ENCODE measurements at places on chromosomes 13 and 19.

DNA sequence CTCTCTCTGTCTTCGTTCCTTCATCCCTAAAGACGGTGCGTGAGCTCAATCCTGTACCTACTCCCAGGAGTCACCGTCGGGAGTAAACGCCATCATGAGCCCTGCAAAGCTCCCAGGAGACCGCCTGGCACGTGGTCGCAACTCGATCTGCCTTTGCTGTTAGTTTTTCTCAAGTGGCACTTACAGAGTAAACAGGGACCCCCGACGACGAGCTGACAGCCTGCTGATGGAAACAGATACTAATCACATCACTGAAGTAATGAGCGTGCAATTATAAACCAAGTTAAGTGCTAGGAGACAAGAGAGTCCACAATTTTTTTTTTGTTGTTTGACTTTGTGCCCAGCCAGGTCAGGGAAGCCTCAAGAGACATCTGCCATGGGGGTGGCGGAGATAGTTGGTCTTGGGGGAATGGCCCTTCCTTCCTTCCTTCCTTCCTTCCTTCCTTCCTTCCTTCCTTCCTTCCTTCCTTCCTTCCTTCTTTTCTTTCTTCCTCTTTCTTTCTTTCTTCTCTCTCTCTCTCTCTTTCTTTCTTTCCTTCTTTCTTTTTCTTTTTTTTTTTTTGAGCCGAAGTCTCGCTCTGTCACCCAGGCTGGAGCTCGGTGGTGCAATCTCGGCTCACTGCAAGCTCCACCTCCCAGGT, 23.6 kb downstream of the CACNG6 start:
- no peak for DNase-seq

- no peak for DNase-seq
Measured at GRCh38 chr13:107803822-107804495, 411.4 kb downstream of the LIG4 start.

DNA sequence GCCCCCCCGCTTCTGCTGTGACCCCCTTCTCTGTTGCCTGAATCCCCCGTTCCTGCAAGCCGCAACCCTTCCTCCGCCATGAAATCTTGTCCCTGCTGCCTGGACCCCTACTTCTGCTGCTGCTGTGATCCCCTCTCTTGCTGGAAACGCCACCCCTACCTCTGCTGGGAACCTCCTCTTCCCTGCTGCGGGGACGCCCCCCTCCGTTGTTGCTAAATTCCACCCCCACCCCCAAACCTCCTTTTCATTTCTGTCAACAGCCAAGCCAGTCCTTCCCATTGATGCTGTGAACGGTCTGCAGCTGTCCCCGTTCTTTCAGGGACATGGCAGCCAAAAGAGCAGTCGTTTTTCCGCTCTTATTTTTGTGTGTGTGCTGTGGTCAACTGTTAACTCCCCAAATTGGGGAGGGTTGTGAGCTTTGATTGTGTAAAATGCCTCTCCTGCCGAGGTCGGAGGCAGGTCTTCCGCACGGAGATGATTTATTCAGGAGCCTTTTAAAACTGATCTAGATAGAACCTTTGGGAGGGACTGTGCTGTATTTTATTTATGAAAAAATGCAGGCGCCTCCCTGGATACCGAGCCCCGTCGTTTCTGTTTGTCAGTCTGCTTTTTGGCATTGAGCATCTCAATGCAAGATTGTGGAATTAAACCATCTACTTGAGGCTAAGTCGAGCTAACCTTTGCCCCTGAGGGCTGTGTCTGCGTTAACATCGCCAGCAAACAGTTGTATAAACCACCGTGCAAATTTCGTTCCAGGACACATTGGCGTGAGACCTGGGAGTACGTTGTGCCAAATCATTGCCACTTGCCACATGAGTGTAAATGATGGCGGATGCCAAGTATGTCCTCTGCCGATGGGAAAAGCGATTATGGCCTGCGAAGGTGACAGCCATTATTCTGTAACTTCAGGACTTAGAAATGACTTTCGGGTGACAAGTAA, 27.9 kb upstream of the NDUFS7 start:
- no peak for DNase-seq

- DNase-seq = no peak
Measured at GRCh38 chr19:10361569-10362011, 18.8 kb downstream of the TYK2 start.

GRCh38 chr19:2834294-2834871, 6.9 kb upstream of the ZNF555 start:
- DNase-seq = no peak

DNA sequence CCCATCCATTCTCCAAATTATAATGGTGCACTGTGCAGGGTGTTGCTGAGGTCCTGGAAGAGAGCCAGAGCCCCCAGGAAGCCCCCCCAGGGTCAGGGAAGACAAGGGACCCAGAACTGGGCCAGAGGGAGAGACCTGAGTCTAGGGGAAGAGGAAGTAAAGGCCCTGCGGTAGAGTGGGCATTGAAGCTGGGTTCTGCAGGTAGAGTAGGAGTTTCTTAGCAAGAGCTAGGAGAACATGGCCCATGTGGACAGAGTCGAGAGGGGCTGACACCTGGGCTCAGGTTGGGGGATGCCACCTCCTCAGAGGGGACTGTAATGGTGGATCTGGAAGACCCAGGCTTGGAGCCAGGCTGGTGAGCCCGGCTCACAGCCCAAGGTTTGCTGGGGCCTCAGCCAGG, 17.0 kb upstream of the ONECUT3 start:
- DNase-seq = no peak

DNA sequence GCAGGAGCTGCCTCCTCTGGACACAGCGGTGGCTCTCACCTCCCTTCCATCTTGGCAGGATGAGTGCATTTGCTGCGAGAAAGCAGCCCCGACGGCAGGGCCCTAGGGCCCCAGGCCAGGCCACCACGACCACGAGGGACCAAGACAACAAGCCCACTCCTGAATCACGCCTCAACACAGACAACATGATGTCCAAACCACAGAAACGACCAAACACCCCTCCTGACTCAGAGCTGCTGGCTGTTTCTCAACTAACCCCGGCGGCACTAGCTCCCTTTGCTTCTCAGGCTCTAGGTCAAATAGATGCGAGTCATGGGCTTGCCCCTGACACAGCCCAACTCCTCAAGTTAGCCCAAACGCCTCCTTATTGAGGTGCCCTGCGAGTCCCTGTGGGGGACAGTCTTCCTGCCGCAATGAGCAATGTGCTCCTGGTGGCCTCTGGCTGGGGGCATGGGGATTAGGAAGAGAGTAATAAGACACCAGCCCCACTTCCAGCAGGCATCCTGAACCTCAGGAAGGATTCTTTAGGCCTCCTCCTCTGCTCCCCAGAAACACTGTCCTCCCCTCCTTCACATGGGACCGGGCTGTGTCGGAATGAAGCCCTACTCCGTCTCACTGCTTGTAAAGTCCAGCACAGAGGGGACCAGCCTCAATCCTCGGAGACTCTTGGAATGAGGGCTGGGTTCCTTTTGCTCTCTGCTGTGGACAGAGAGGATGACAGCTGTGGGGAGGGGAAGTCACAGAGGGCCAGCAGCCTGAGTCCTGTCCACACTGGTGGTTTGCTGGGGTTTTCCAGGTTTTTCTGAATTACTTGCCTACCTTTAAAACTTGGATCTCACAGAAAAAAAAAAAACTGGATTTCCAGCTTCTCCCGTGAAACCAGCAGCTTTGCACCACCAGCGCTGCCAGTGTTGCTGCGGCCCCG, 6.9 kb upstream of the ATF5 start:
- DNase-seq = no peak

DNA sequence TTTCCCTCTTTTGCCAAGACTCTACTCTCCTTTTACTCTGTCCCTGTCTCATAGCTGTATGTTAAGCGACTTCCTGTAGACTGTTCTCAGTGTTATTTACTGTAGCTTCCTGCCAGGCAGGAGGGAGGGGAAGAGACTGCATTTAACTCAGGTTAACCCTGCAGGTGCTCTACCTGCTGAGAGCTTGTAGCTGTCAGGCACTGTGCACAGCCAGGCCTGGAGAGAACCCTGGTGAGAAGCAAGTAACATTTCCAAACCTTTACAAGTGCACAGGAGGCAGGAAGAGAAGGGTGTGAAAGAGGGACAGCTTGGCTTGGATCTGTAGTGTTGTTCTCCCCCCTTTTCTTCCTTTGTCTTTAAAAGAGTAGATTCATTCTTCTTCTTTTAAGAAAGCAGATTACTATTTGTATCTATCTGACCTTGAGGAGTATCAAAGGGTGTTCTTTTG, 167.1 kb downstream of the LMO7 start:
- peak; percentile 19 for DNase-seq

DNA sequence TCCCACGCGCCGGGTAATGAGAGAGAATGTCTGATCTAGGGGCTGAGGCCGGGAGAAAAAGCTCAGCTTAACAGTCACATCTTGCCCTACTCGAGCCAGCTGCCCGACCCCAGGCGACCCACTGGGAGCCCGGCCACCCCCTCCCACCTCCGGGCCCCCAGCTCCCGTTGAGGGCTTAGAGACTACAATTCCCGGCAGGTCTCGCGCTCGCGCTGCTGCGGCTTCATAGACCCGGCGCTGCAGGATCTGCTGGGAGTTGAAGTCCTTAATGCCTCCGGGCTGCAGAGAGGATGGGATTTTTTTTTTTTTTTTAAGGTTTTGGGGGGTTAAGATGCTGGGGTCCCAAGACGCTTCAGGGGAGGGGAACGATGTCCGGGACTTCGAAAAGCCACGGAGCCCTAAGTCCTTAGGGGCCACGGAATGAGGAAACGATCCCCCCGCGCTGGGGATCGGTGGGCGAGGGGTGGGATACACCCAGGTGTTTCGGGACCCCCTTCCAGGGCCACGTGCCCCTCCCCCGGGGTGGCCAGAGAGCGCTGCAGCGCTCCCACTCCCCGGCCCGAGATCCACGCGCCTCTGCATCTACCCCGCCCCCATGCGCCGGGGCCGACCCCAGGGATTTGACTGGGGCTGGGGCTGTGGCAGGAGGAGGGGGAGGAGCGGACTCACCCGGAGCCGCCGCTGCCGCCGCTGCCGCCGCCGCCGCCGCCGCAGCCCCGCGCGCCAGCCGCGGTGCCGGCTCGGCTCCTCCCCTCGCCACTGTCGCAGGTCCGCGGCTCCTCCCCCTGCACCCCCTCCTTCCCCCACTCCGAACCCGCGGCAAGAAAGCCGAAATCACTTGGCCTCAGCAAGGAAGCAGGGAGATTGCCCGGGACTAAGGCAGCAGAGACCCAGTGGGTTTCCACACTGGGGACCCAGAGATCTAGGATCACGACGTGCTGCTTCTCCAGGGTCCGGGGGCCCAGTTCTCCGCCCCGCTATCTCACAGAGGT, at the start of gene SYT3:
TSS of gene SYT3 (minus strand) at position 761 of the 992 bp plus-strand sequence. CDS start 2,470 bp downstream, outside the sequence.
- peak; percentile 52 for DNase-seq

GRCh38 chr19:15837221-15837731, 21.8 kb upstream of the OR10H1 start:
- DNase-seq = no peak

GRCh38 chr13:51585696-51586095, 1.4 kb downstream of the WDFY2 start:
- DNase-seq = no peak

DNA sequence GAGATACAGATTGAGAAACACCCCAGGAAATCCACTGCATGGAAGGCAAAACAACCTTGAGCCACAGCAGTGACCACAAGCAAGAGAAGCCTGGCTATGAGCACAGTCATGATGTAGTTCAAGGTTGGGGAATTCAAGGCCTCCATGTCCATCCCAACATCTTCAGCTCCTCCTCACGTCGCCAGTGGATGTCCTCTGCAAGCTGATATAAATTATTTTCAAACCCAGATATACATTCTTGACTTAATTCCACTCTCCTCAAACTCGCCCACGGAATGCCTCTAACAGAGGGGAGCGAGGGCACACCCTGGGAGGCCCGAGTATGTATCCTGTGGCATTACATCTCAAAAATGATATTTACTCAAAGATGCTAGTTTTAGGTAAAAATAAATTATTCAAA, 105.5 kb downstream of the SHISA2 start:
- no peak for DNase-seq

DNA sequence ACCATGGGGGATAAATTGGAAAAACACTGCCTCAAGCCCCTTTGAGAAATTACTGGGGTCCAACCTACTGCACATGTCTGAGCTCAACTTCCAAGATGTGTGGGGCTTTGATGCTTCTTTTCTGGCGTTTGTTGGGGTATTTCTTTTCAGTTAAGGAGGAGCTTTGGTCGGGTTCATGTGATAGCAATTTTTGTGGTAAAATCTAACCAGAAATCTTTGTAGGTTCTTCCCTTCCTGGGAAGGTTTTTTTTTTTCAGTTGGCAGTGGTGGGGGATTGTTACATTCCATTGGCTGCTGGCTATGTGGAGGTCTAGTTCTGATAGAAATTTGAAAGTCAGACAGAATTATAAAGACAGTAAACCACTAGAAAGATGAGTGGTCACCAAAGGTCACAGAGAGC, 327.8 kb downstream of the ATP8A2 start:
- DNase-seq = no peak

Data from CD4-positive, alpha-beta T cell treated with Interleukin-1 beta for 1 hour (primary cell).